ENCODE measurements at places on chromosomes 3 and 15.

GRCh38 chr15:48416301-48416700, 85.1 kb downstream of the DUT start:
- no peak for DNase-seq

DNA sequence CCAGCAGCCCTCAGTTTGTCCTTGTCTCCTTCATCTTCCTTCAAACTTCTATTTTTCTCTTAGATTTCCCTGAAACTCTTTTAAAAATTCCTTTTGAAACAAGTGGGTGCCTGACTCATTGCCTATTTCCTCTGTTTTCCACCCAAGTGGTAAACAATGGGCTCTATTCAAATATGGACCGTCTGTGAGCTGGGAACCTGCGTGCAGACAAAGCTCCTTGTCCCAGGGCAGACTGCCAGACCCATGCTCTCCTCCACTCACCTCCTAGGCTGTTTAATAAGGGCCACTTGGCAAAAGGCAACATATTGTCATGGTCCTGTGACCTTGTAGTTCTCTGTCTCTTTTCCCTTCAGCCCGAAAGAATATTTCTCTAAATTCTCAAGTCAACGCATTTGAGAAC, 332.7 kb upstream of the THBS1 start:
- no peak for DNase-seq

DNA sequence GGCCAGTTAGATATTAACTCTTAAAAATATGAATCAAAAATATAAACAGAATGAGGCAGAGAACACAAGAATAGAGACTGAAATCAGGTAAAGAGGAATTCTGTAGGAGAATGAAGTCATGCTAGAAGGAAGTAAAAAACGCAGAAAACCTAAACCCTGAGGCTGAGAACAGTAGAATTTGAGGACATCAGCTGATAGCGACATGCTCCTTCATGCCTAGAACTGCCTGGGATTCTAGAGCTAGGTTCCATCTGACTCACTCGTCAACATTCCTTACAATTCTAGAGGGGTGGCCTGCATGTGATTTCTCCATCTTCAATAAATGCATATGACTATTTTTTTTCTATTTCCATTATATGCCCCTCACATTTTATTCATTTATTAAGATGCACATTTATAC, 343.0 kb downstream of the ROBO1 start:
- no peak for DNase-seq

GRCh38 chr3:191253089-191253799, 54.2 kb downstream of the OSTN start:
- no peak for DNase-seq

DNA sequence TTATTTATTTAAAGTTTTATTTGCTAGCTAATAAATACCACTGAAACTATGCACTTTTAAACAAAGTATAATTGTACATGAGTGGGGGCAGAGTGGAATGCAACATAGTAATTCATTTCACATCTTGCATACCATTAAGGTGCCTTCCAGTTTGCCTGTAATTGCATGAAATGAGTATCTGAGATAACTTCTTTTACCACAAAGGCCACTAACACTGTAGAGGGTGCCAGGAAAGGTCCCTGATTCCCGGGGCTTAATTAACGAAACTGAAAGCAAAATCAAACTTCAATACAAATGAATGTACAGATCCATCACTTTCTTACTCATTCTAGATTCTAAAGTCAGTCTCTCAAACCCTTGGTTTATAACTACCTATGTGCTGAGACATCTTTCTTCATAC, 2.1 kb downstream of the CD47 start:
- DNase-seq, result no peak

DNA sequence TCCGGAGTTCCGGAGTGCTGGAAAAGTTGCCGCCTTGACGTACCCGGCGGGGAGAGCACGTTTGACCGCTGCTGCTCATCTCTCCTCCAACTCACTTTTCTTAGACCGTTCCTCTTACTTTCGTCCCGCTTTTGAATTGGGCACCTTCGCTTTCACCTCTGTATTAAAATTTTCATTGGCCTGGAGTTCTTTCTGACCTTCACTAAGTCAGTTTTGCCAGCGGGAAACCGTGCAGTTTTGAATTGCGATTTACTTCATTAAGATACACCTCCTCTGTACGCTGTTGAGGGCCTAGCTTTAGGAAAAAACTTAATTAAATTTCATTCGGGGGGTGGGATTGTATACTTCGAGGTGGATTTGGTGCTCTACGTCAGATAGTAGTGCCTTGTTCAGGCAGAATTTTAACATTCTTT, 1.3 kb downstream of the GMPS start:
- DNase-seq, result no peak

DNA sequence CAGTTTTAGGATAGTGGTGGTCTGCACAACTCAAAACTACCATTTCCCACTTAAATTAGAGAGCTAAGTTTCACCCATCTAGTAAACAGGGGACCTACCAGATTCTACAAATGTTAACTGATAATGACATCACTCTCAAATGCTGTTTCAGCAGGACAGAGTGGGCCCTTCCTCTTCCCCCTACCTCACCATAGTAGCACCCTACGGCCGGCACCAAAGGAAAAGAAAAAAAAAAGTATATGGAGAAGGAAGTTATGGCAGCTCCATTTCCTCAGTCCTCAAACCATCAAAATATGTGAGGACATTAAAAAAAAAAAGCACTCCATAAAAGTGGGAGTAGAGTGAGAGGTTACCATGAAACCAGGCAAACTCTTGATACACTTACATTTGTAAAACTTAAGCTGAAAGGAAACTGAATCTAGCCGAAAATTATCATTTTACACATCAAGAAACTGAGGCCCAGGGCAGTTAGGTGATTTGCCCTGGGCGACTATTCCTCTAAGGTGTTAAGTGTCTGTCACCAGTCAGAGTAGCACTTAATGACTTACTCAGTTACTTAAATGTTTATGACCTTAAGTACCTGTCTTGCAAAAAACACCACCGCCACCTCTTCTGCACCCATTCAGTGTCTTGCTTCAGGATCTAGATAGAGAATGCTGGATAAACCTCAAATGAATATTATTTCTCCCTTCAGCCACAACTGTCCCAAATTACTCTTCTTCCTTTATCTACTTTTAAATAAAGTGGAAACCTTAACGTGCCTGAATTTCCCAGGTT, 2.7 kb downstream of the MSL2 start:
- no peak for DNase-seq

DNA sequence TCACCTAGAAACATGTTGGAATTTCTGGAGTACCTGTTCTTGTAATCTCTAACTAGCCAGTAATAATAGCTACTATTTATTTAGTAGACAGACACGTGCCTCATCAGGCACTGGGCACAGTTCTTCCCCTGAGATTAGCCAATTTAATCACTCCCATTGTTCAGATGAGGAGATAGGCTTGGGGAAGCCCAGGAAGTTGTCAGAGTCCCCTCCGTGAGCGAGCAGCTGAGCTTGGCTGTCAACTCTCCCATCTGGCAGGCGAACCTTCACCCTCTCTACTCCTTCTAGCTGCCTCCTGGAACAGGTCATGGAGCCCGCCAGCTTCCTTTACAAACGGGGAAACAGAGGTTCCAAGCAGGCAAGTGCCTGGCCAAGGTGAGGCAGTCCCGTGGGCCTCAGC, 31.1 kb upstream of the FGD5 start:
- no peak for DNase-seq

DNA sequence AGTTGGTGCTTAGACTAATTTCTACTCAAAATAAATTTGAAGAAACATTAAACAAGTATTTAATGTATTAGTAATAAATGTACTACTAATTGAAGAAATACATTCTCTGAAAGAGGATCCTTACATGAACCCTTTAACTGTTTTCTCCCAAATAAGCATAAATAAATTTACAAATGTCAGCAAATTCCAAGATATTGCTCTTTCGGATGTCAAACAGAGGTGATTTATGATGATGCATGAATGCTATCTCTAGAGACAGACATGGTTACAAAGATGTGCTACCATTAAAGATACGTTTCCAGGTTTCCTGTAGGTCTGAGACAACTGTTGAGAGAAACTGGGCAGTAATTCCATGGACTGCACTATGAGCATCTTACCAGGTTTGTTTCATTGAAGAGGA, 629 bp downstream of the GABRR3 start:
- no peak for DNase-seq

- no peak for DNase-seq
Measured at GRCh38 chr3:149781211-149781610, 11.1 kb downstream of the ANKUB1 start.

- no peak for DNase-seq
Measured at GRCh38 chr3:188400494-188401243, 246.7 kb downstream of the LPP start.

DNA sequence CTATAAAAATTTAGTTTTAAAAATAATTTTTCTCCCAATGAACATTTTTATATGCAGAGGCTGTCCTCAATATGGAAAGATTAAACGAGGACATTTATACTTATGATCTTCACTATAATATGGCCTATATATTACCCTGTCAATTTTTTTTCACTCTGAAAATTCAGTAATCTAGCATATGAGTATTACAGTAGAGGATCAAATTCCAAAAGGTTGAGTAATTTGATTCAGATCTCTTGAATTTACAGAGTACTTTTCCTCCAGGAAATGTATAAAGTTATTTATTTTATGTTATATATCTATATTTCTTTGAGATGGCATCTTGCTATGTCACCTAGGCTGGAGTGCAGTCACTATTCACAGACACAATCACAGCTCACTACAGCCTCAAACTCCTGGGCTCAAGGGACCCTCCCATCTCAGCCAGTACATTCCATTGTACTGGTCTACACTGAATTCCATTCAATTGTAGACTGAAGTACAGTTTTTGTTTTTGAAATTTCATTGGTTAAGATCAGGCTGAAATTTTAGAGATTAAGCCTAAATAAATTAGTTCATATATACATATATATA, 16.3 kb upstream of the TRPM7 start:
- DNase-seq, result no peak

DNA sequence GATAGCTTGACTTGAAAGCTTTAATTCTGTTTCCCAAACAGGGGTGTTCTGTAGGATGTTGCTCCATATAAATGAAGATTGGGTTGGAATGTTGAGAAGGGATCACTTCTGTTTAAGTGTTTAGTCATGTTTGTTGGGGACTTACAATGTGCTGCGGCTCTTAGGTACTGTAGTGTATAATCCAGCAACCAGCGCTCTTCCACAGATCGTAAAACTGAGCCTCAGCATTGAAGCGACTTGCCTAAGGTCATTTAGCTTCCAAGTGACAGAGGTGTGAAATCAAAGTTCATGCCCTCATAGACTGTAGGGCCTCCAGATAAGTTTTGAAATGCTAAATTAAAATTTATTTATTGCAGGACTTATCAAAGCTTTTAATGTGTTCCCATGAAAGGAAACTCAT, 1.8 kb downstream of the MKRN2 start:
- DNase-seq, result no peak

DNA sequence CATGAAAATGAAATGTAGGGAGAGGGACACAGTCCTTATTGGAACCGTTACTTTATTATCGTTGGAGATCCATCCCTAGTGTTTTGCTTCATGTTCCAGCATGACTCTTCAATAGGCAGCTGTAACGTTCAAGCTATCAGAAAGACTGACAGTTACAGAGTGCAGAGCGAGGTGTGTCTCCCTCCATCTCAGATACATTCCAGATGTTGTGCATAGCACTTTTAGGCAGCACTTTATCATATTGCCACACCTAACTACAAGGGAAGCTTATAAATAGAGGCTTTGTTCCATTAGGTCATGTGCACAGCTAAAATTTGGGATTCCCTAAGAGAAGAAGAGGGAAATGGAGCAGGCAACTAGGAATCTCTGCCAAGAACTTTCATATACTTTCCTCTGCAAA, 1009.6 kb downstream of the ROBO2 start:
- DNase-seq, result no peak

DNA sequence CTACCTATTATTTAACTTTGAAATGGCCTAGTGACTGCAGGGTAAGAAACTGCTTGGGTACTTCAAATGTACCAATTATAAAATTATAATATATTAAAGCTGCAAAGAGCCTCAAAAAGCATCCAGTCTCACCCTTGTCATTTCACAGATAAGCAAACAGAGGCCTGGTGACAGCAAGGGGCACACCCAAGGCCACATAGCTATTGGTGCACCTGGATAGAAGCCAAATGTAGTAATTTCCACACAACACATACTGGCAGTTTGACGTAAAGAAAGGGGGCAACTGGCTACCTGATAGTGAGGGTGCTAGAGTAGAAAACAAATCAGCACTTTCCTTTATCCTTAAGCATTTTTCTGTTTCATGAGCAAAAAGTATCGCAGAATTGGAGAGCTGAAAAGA, 51.1 kb downstream of the IFT57 start:
- DNase-seq, result no peak

- no peak for DNase-seq
Measured at GRCh38 chr3:126102530-126102951, 18.6 kb upstream of the SLC41A3 start.

DNA sequence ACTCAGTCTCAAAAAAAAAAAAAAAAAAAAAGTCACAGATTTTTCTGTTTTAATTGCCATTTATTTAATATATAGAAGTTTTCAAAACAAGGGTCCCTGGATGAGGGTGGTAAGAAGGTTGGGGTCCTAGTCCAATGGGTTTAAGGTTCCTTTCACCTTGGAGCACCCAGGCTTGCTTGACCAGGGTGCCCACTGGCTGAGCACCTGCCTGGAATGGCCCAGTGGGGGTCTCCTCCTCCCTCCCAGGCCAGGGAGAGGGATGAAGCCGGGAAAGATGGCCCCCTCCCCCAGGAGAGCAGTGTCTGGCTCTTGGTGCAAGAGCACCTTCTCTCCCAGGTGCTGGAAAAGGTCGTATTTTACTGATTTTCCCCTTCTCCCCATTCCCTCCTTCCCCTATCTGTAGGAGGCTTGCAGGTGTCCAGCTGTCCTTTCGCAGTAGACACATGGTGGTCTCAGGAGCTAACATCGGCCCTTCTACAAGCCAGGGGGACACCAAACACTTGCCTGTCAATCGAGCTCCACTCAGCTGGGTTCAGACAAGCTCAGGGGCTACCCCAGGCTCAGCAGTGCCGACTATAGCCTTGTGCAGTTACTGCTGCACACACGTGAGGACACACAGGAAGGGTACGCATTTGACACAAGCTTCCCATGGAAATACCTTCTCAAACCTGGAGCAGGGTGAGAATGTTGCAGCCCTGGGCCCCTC, 112.3 kb upstream of the KLF13 start:
- DNase-seq, result no peak

DNA sequence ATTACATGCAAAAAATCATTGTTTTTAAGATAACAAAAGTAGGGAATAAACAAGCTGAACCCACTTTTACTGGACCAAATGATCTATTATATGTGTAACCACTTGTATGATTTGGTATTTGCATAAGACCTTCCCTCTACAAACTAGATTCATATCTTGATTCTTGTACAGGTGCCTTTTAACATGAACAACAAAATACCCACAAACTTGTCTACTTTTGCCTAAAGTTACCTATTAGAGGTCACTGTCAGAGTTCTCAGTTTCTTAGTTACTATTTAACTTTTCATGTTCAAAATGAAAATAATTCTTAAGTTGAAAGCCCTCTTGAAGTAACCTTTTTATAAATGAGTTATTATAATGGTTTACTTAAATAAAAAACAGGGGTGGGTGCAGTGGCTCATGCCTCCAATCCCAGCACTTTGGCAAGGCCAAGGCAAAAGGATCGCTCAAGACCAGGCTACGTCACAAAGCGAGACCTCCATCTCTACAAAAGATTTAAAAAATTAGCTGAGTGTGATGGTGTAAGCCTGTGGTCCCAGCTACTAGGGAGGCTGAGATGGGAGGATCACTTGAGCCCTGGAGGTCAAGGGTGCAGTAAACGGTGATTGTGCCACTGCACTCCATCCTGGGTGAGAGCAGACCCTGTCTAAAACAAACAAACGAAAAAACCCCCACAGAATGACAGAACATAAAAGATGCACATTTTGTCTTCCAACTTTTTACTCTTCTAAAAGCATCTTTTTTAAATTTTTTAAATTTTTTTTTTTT, 16.0 kb downstream of the ACTR8 start:
- DNase-seq, result no peak

GRCh38 chr3:73478858-73479257, 145.9 kb downstream of the PDZRN3 start:
- DNase-seq, result no peak

Measured in T-cell (primary cell).